Thyroid gland (tissue), 4 donors: ENCODE measurements at places on chromosomes 12 and 14. TPM values are rescaled to one million over a fixed set of nuclear protein-coding genes. Genes with fewer than 3 reads are reported as not detected.

Gene OS9
- total RNA-seq, result 262 TPM

Gene LIN7A
- 16.3 TPM for total RNA-seq

Gene ARPC3
- total RNA-seq, result 516 TPM

Gene SLC6A13
- 24.9 TPM for total RNA-seq

Gene IFNG-AS1
- 0.50 TPM for total RNA-seq

Gene SRRM4
- total RNA-seq, result 0.27 TPM

Gene SBNO1
- total RNA-seq, result 32.4 TPM

Gene IL22
- not detected for total RNA-seq

Gene RFLNA
- not detected for total RNA-seq

Gene ENDOU
- total RNA-seq, result 1.1 TPM

Gene ADAM21
- not detected for total RNA-seq

Gene CHD8
- total RNA-seq, result 102 TPM

Gene FAM161B
- total RNA-seq, result 4.6 TPM

Gene THTPA
- 33.0 TPM for total RNA-seq

Gene SERPINA9
- not detected for total RNA-seq
